Activated CD8-positive, alpha-beta memory T cell treated with anti-CD3 and anti-CD28 coated beads, Interleukin-2, amount 50 U/mL, for 48 hours (primary cell): ENCODE measurements at places on chromosomes 5 and 9.
A peak's percentile ranks its signal among the peaks of the same experiment; 100 is the strongest.

DNA sequence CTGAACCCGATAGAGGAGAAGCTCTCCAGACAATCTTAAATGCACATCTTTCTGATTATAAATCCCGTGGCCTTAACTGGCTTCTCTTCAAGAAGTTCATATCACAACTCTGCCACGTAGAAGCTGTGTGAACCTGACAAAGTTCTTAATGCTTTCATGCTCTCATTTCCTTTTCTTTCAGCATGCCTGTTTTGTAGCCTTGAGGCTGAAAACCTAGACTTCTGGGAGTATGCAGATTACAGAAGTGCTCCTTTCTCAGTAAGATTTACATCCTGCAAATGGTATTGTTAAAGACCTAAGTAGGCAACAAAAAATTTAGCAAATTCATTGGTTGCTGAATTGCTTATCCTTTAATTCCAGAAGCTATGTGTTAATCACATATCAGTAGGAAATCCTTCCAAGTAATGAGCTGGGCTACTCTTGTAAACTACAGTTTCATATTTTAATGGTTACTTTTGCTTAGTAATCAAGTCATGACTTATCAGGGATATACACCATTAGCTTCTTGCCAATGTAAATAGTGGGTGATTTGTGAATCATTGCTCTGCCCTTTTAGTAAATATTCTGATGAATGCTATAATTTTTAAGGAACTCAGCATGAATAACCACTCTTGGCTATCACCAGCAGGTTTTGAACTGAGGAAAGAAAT is 334.7 kb downstream of the FBXL7 start:
- no peak for DNase-seq

DNA sequence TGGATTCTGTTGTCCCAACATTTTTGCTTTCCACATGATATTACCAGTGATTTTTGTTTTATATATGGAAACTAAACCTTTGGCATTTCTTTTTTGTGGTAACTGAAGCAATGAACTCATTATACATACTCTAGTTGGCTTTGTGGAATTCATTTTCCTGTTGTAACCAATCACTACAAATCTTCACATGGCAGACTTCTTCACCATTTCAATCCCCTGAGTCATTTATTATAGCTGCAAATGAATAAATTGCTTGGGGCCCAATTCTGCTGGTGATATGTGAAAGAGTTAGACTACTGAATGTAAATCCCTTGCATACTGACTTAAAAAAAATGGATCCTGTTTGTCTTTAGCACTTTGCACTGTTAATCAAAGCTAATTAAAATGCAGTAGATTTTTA is 1709.6 kb upstream of the WWC1 start:
- no peak for DNase-seq

DNA sequence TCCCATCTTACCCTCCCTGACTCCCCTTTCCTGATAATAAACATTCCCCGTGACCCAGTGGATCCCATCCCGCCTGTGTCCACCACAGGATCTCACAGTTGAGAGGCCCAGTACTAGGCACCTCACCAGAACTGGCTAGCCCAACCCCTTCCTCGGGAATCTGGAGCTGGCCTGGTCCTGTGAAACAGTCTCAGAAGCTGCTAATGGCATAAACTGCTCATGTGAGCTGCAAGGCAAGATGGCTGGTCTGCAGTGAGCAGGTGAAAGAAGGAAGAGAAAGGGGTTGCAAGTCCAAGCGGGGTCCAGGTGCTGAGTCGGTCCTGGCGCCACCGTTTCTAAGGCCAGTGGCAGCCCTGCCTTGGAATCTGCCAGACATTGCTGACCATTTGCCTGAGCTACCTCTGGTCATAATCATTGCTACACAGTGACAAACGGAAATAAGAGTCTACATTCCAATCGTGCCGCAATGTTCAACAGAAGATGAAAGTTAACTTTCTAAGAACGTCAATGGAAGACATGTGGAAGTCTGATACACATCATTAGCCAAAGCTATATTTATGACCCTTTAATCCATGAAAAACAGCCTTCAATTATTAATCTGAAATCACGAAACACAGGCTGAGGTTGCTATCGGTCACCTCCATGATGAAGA is 33.7 kb downstream of the DNAH5 start:
- DNase-seq, result no peak

GRCh38 chr5:174922955-174923354 is 198.6 kb downstream of the MSX2 start:
- DNase-seq, result no peak

- no peak for DNase-seq
Measured at GRCh38 chr5:159605585-159605984, 275.3 kb upstream of the IL12B start.

GRCh38 chr9:126698251-126698650 is 84.5 kb downstream of the LMX1B start:
- DNase-seq, result no peak

- peak; percentile 43 for DNase-seq
Measured at GRCh38 chr9:92728831-92729734, 35.5 kb downstream of the BICD2 start.

DNA sequence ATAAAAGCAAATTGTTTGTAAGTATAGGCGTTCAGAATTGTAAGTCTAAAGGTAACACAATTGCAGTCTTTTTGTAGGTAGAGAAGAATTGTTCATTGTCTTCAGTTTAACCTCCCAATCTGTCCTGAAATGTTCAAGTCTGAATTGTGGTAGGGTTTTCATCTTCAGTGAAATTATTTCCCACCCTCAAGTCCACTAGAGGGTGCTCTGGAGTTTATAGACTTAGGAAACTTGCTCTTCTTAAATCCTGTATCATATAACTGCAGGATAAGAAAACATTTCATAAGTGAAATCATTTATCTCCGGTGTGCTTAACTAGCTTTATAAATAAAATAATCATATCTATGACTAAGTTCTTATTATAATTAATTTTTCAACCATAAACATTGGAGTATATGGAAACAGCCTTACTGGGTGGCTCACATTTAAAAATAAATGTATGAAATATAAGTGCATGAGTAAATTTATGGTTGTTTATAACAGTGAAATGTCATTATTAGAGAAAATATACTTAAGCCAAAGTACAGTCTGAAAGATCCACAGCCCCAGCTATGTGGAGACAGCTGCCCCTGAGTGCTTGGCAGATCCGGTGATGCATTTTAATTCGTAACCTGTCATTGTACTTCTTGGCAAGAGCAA is 182.4 kb upstream of the OTULINL start:
- no peak for DNase-seq

DNA sequence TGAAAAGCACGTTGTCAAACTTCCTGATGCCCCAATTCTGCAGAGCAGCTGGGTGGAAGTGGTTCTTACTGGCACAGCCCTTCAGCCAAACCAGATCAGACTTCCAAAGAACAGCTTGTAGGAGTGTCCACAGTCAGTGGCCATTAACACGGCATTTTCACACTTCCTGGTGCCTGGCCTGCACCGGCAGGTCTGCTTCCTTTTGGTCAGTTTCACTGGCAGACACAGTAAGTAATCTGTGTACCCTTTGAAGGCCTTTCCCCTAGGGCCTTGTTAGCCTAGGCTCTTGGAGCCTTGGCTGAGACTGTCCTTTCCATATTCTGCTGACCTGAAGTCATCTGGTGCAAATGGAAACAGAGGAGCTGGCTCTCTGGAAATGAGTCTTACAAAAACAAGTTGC is 297.5 kb upstream of the TNC start:
- no peak for DNase-seq

DNA sequence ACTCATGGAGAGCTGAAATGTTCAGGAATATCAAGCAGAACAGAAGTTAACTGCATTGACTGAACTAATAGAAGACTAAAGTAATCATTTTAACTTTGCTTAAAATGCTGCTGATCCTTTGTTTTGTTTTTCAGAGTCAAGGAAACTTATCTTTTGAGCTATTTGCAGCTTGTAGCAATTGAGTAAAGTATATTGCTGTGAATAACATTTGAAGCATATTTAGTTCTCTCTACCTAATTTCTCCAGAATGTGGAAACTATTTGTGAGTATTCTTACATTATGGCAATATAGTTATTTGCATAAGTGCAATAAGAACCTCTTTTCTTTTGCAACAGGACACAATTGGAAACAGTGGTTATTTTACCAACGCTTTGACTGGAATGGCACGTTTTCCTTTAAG is 5.3 kb upstream of the SOX30 start:
- no peak for DNase-seq

DNA sequence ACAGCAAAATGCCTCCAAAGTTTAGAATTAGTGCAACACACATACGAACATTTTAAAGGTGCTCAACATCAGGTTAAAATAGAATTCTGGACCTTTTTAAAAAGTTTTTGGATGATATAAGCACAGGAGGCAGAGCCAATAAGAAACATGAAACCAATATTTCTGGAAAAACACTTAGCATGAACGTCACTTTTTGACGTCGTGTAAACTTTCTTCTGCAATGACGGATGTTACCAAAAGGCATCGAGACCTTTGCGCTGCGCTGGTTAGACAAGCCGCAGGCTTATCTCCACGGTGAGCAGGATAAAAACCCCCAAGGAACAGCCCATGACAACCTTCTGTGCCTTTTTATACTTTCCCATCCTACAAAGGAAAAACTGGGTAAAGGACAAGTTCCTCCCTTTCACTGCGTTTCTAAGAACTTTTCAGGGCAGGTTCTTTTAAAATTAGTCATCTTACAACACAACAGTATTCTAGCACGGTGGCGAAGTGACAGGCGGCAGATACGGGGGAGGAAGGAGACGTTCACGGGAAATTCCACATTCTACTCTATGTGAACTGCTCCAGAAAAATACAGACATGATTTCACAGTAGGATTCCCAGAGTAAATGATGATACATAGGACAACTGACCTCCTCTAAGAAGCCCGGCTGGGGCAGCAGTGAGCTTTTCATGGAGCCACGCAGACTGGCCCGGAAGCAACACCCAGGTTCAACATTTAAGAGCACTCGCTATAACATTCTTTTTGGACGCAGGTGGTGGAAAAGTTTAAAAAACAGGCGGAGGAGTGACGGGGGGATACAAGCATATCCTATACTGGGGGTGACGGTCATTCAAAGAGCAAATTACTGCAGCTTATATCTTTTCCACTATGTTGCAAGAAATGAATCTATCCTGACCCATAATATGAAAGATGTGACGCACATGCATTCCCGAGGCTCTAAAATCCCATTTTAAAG is 52.4 kb downstream of the USP20 start:
- peak; percentile 73 for DNase-seq

GRCh38 chr5:33772380-33772897 is 119.4 kb downstream of the ADAMTS12 start:
- DNase-seq, result no peak

DNA sequence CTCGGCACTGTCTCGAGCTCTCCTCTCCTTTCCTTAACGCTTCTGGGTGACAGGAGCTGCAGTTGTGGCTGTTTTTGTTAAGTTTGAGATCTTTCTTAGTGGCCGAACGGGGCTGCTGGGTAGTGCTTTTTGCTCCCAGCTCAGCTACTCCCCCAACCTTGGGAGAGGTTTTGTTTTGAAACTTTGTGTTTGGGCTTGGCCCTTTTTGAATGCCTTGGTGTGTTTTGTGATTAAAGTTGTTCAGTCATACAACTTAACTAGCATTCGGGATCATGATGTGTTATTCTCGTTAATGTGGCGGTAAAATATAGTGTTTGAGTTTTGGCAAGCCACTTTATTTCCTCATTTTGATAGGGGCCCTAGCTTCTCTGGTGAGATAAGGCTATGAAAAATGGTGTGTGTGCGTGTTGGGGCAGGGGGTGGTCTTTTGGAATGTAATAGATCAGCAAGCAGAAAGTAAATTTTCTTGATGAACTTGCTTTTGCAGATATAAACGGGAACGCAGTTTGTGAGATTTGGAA is 1.1 kb downstream of the KDM3B start:
- no peak for DNase-seq

DNA sequence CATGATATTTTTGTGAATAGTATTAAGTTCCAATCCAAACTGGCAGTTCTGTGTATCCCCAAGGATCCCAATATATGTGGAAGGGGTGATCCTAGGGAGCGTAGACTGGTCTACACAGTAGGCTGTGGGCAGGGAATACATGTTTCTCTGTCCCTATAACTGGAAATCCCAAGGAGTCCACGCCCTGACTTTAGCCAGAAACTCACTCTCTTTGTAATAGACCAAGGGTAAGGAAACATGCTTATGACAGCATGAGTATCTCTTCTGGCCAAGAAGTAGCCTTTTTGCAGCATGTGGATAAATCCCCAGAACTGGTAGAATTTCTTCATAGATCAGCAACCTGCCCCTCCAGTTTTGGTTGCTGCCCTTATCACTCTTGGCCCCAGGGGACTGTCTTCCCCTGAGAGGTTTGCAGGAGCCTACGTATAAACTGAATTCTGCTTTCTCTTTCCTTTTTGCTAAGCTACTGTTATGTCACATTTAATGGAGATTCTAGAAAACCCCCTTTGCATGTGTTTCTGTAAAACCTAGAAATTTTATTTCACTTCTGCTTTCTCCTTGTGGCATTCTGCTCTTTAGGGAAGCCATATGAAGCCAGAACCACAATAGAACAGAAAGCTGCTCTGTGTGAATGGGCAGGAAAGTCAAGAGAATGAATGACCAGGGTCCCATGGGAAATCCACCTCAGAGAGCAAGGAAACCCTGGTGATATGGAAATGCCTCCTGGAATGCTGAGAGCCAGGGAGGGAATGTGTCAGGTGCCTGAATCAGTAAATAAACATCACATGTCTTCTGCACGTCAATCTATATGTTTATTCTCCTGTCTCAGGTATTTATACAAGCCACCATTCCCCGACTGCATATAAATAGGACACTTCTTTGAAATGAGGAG is 3.5 kb downstream of the IFNA2 start:
- no peak for DNase-seq

- DNase-seq, result peak; percentile 87
Measured at GRCh38 chr5:140700177-140701144, at the start of gene ZMAT2. TSS of gene ZMAT2 (plus strand) at chr5:140700447. CDS start at chr5:140700461, 14 bp downstream.

GRCh38 chr5:57492632-57493031 is 10.0 kb upstream of the ACTBL2 start:
- DNase-seq, result no peak

DNA sequence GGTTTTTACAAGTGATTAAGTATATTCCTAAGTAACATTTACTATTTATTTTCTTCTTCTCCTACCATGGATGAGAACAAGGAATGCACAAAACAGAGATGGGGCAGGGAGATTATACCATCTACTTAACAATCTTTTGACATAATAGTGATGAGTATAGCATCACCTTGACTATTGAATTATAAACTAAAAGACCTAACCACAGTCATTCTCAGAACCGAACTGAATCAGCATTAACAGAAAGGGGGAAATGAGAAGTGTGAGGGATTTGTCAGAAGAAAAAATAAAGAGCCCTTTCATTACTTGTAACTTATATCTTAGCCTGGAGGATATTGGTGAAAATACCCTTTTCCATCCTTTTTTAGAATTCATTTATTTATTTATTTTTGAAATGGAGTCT is 21.9 kb downstream of the OR2Y1 start:
- no peak for DNase-seq

- DNase-seq, result no peak
Measured at GRCh38 chr5:99059685-99060084, 130.9 kb upstream of the CHD1 start.

- no peak for DNase-seq
Measured at GRCh38 chr5:122715095-122715494, 59.8 kb upstream of the SNX2 start.

GRCh38 chr5:56816546-56817081 is 1.3 kb downstream of the MAP3K1 start:
- DNase-seq, result peak; percentile 78
